Heart left ventricle (tissue), 16 donors: ENCODE measurements at places on chromosomes 1 and 21.

- DNase-seq, result no peak
Observed at GRCh38 chr1:211951856-211952255, 83.5 kb downstream of the INTS7 start.

DNA sequence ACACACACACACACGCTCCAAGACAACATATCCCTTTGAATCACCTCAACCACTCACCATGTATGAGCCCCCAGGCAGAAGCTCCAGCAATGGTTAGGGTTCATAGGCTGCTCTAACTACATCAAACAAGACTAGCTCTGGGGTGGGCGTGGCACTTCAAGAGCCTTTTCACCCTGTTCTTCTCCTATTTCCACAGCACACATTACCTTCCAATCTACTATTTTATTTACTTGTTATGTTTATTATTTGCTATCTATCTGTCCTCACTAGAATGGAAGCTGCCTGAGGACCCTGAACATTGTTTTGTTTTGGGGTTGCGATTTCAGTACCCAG lies 28.7 kb downstream of the TRABD2B start:
- no peak for DNase-seq

DNA sequence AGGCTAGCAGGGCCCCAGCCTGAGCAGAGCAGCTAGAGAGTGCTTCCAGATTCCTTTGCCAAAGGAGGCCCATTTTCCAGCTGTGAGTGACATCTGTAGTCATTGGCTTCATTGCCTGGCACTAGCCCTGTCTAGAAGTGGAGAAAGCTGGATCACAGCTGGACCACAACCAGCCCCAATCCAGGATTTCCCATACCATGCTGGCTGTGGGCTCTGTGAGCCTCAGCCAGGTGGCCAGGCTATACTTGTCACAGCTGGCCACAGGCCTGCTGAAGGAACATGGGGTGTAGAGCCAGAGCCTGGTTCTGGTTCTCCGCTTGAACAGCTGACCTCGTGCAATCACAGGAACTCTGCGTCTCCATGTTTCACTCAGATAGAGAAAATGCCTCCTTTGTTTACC lies 36.6 kb downstream of the RIMKLA start:
- no peak for DNase-seq

DNA sequence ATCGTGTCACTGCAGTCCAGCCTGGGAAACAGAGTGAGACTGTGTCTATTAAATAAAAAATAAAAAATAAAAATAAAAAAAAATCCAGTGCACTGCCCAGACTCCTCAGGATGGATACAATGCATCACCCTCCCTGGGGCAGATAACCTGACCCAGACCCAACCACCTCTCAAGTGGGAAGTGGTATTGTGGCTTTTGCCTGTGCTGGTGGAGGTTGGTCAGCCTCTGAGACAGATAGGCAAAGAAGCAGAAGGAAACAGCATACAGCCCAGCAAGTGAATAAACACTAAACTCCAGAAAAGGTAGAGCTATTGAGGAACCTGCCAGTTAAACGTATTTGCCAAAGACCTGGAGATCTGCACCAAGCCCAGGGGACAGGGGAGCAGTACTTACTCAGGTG lies 22.0 kb downstream of the HHIPL2 start:
- no peak for DNase-seq

DNA sequence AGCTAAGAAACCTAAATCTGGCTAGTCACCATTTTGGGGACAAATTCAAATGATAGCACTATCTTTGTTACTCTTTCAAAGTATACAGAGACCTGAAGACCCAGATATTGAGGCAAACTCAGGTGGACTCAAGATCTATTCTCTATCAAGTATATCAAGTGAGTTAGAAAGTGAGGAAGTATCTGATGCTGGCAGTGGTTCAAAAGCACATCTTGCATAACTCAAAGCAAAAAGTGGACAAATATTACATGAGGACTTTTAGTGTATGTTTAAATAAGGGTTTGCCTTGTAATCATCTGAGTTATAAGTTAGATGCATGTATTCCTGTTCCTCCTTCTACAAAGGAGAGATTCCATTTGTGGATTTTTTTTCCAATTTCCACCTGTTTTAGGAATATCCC lies 338.4 kb downstream of the DISC1 start:
- DNase-seq, result no peak

DNA sequence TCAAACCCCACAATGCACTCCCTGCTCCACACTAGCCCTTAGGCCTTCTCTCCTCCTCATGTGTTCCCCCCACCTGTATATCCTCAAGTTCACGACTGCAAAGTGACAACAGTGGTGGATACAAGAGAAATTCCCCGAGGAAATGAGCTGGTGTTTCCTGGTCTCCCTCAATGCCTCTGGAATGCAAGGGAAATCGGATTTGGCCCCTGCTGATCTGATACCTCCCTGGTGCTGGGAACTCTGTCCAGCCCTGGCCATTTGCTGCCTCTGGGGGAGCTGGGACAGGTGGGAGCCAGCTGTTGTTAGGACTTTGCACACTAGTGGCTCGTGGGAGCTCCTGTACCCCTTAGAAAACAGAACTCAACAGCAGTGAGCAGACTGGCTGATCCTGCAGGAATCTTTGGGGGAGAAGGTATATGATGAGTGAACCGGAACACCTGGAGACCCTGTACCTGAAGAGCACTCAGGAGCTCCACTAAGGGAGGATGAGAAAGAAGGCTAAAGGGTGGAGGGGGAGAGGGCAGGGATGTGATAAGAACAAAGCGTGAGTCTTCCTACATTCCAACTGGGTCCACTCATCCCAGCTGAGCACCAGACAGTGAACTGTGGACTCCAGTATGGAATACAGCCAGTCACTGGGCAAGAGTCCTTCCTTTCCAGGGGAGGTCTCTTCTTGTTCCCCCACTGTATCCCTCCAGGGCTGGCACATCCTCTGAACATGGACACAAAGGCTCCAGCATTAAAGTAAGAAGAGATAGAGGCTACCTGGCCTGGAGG lies 69.3 kb downstream of the PLXNA2 start:
- no peak for DNase-seq

- DNase-seq, result no peak
Observed at GRCh38 chr21:45460011-45460565, 55.1 kb downstream of the COL18A1 start.

DNA sequence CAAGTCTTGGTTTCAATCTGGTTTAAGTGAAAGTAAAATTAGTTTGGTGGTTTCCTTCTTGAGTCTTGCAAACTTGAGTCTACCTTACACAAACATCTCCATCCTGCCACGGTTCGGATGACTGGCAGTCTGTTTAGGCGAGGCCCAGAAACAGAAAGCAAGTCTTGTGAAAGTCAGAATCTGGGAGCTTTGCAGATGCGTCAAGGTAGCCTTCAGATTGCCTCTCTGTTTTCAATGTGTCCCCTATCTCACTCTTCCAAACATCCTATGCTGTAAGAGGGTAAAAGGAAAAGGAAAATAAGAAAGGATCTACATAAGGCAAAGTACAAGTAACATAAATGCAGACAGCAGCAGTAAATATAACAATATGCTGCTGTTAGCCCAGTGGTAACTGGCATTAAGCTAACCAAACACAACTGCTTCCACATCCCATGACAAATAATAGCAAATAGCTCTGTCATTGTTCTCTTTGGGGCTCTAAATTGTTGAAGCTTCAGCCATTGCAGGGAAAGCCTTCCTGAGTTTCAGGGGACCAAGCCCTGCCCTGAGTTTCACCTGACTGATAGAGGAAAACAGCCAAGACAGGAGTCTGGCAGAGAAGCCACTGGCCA lies 26.2 kb upstream of the C1orf105 start:
- DNase-seq, result no peak

- no peak for DNase-seq
Observed at GRCh38 chr1:173529106-173529505, 52.0 kb downstream of the PRDX6 start.

DNA sequence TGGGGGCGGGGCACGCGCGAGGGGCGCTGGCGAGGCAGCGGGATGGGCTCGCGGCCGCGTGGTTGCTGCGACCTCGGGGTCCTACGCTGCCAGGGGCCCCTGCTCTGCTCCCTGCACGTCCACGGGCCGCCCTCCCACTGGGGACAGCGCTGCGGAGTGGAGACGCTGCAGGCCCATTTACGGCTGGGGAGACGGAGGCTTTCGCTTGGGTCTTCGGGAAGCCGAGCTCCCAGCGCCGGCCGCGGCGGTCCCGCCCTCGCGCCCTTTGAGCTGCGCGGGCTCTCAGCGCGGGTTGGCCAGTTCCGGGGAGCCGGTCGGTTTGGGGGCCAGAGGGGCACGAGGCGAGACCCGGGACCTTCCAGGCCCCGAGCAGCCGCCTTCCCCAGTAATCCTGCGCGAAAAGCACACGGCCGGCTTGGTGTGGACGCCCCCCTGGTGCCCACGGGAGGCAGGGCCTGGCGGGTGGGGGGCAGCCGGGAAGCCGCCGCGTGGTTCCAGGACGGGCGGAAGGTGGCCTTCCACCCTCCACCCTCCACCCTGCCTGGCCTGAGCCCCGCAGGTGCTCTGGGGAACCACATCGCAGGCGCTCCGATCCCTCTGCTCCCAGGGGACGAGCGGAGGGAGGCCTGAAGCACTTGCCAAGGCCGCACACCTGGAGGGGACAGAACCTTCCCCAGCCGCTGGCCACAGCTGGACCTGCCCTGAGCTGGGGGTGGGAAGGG lies 570 bp upstream of the PEX10 start:
- no peak for DNase-seq

DNA sequence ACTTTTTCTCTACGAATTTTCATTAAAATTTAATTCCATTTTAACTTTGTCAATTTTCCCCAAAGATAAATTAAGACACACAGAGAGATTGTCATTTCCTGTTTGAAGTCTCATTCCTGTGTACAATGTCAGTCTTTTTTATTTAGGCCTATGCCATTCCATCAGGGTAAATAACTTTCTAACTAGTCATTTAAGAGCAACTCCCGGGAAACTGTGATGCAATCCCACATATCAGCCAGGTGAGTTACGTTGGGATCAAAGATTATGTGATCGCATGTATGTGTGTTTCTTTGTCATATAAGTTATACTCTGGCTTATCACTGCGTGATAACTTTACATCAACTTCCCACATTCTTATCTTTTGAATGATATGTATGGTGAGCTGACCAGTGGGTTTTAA lies 86.1 kb upstream of the S1PR1 start:
- DNase-seq, result no peak

GRCh38 chr1:226646870-226647449 lies 92.1 kb downstream of the ITPKB start:
- DNase-seq, result peak; percentile 14

DNA sequence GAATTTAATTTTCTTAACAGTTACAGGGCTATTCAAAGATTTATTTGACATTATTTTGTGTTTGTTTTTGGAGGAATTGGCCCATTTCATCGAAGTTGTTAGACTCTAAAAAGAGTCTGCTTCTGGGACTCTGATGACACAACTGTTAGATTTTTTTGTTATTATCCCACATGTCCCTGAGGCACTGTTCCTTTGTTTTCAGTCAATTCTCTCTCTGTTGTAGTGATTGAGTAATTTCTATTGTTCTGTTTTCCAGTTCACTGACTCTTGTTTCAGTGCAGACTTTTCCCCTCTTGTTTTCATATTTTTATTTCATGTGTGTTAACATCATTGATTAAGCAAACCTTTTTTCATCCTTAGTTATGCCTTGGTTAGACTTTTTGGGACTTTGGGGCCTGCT lies 325.0 kb downstream of the ZNF326 start:
- DNase-seq, result no peak

GRCh38 chr1:15945011-15945831 lies 30.7 kb downstream of the ZBTB17 start:
- no peak for DNase-seq

GRCh38 chr1:236365999-236366570 lies 28.0 kb upstream of the EDARADD start:
- no peak for DNase-seq

- no peak for DNase-seq
Observed at GRCh38 chr1:168555508-168556046, 11.8 kb upstream of the XCL2 start.

DNA sequence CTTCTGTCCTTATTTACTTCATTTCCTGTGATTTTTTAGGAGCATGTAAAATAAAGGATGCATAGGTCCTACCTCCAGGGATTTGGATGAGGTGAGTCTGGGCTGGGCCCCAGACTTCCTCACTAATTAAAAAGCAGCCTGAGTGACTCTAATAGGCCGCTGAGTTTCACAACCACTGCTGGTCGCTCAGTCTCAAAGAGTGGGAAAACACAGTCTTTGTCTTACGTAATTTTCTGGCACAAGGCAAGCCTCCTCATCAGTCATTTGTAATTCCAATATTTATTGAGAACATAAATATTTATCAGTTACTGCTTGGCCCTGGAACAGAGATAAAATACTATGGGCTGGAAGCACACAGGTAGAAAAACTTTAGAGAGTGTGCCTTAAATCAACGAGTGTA lies 195.4 kb upstream of the RUNX1 start:
- no peak for DNase-seq

DNA sequence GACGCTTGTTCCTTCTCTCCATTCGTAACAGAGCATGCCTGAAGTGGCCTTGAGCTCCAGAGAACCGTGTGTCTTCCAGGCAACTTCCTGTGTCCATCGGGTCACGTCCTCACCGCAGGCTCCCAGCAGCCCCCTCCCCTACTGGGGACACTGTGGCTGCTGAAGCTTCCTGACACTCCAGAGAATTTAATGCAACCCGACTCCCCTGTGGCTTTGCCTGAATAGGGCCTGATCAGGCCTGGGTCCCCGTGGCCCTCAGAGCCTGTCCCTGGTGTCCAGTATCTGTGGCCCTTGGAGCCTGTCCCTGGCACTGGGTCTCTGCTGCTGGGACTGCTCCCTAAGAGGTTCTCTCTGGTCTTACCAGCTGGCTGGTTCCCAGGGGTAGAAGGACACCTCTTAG lies 219.7 kb upstream of the VAMP3 start:
- DNase-seq, result no peak

GRCh38 chr1:75615613-75616435 lies 4.9 kb upstream of the SLC44A5 start:
- DNase-seq, result no peak

GRCh38 chr1:245051349-245052221 lies 103.2 kb upstream of the KIF26B start:
- peak; percentile 63 for DNase-seq

DNA sequence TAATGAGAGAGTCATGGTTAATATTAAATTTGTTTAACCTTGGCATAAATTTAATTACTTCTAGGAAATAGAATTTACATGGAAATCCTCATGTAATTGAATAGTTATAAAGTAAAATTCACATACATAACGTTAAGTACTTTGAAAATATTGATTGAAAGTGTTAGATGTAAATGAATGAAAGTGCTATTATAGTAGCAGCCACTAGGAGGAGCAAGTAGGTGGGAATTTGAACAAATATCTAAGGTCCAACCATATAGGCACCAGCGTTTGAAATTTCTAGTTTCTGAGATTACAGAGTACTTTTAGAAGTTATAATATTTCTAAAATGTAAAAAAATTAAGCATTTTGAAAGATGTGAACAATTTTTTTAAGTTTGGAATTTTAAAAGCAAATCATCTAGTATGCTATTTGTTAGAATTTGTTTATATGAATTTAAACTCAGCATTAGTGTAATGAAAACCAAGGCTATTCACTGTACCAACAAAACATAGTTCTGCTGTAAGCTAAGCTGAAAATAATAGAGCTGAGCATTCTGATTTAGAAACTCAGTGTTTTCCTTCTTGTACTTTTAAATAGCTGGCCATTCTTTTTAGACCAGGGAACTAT lies 3.3 kb downstream of the B3GALT2 start:
- DNase-seq, result no peak

GRCh38 chr1:99348397-99349132 lies 84.3 kb downstream of the PLPPR4 start:
- no peak for DNase-seq
